ENCODE measurements at places on chromosomes 16 and 17.

DNA sequence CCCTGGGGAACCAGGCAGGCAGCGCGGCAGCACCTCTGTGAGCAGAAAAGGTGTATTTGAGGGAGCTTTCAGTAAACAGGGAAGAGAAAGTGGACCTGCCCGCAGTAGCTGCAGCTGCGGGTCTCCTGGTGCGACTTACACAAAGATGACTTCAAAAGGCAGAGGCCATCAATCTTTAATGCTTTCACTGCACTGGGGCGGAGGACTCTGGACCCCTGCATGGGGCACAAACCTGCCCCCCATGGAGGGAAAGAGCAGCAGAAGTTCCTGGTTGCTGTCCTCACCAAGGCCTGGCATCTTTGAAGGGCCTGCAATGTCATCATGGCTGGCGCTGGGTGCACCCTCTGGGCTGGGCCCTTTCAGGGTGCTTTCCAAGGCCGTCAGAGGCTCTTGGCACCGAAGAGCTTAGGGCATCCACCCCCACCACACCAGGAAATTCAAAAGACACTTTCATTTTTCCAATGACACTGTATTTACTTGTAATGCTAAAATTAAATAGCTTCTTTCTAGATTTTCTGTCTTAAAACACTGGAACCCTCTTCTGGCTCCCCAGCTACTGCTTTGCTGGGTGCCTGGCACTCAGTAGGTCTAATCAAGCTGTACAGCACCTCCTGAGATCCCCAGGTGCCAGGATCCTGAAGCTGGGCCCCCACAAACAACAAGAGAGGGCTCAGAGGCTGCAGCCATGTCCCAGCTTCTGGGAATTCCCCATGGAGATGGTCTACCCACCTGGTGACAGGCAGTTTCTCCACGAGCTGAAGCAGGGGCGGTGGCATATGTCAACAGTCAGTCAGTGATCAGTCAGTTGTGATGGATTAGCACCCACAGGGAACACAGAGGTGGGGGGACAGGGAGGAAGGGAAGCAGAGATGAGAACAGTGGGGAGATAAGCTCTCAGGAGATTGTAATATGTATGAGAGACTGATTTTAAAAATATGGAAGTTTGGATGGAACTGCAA lies 2.1 kb upstream of the CACNG1 start:
- no peak for DNase-seq

GRCh38 chr17:82974136-82974952 lies 105.1 kb upstream of the METRNL start:
- DNase-seq = no peak

- no peak for DNase-seq
These were observed 7.6 kb downstream of the RAB40B start for GRCh38 chr17:82690786-82691489.

GRCh38 chr16:19697756-19698318 lies 20.2 kb downstream of the KNOP1 start:
- no peak for DNase-seq

DNA sequence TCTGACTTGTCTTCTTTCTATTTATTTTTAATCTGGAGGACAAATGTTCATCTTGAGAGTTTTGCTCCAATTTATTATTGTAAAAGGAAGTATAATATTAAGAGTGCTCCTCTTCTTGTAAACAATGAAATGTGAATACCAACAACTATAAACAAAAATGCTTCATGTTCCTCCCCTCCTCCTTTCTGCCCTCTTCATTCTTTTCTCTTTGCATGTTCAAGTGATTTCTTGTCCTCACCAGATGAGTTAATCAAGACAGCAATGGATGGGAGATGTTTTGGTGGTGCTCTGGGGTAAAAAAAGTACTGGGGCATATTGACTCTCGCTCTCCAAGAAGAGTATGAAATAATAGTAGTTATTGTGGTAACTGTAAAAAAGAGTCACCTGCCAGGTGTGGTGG lies 24.3 kb downstream of the ITGB3 start:
- DNase-seq = no peak

All from activated gamma-delta T cell treated with anti-CD3 and anti-CD28 coated beads, Interleukin-2, amount 50 U/mL, for 16 hours (primary cell).